Calu3 (cell line): ENCODE measurements at places on chromosomes 7 and 10. TPM values are rescaled to one million over a fixed set of nuclear protein-coding genes. Genes with fewer than 3 reads are reported as not detected.
A peak's percentile ranks its signal among the peaks of the same experiment; 100 is the strongest.

The DGKB gene
- total RNA-seq: 0.12 TPM in 1 of 2 replicates, not detected in the other

GRCh38 chr7:34567906-34568305 is 90.1 kb upstream of the NPSR1 start:
- no peak for DNase-seq

DNA sequence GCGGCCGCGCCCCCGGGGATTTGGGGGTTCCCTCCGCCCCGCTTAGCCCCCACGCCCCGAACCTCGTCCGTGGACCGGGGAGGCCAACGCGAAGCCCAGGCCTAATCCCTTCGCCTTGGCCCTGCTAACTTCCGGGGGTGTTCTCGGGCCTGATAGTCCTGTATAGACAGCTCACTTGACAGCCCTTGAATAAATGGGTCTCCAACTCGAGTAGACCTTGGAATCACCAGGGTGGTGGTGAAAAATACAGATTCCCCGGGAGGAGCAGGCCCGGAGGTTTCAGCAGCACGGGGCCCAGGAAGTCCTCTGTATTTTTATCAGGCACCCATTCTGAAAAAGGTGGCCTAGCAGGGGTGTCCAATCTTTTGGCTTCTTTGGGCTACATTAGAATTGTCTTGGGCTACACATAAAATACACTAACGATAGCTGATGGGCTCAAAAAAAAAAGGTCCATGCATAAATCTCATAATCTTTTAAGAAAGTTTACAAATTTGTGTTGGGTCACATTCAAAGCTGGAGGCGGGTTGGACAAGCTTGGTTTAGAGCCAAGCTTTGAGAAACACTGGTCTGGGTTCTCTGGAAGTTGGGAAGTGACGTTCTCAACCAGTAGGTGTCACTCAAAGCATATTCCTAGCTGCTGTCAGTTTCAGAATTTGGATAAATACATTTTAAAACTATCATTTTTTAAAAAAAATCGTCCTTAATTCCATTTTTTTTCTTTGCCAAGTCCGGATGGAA is 221.7 kb downstream of the PHTF2 start:
- DNase-seq: peak; percentile 45

The RBP4 gene
- 1.5 and 2.6 TPM in 2 replicates for total RNA-seq

The BAIAP2L1 gene
- total RNA-seq: 55.8 and 63.8 TPM in 2 replicates

GRCh38 chr7:46839651-46840050 is 742.3 kb downstream of the TNS3 start:
- DNase-seq: no peak

- no peak for DNase-seq
These were observed 56.8 kb upstream of the SVIL start for GRCh38 chr10:29691564-29692072.

The MMRN2 gene
- 0.83 TPM in 1 of 2 replicates, not detected in the other for total RNA-seq

The FERD3L gene
- total RNA-seq: not detected in 2 replicates
